ENCODE measurements at places on chromosomes 5 and 9. TPM values are rescaled to one million over a fixed set of nuclear protein-coding genes. Genes with fewer than 3 reads are reported as not detected.

GRCh38 chr9:125235804-125236519 lies 5.2 kb downstream of the HSPA5 start:
- H3K27ac ChIP-seq: no peak overlapping the region
- DNase-seq: no peak
- no peaks in the 10 kb centered on the region for H3K27me3 ChIP-seq
- H3K4me1 ChIP-seq: peaks cover 56% of the 10 kb centered on the region

GRCh38 chr5:104942735-104943134 lies 1380.1 kb upstream of the NUDT12 start:
- no peak overlapping the region for H3K27ac ChIP-seq
- no peak for DNase-seq
- no peak overlapping the region for H3K4me3 ChIP-seq
- no peaks in the 10 kb centered on the region for H3K4me1 ChIP-seq
- no peaks in the 10 kb centered on the region for H3K36me3 ChIP-seq
- no peaks in the 10 kb centered on the region for H3K27me3 ChIP-seq

DNA sequence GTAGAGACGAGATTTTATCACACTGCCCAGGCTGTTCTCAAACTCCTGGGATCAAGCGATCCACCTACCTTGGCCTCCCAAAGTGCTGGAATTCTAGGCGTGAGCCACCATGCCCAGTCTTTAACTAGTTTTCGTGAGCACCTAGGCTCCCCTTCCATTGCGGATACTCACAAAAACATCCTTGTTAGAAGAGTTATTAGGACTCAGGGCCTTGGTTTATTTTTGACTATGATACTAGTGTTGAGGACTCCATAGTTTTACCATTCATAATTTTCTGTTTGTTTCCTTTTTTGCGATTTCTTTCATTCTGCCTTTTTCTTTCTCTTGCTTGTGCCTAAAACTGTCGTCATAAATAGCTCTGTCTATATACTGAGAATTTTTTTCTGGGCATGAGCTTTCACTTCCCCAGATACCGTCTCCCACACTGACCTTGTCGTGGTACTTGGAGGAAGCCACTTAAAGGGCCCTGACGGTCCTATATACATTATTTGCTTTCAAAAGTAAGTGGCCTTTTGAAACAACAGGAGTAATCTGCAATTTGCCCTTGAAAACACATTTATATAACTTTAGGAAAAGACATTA lies 5.2 kb downstream of the F2R start:
- H3K27ac ChIP-seq: no peak overlapping the region
- no peaks in the 10 kb centered on the region for H3K36me3 ChIP-seq
- no peak for DNase-seq
- peaks cover 14% of the 10 kb centered on the region for H3K27me3 ChIP-seq
- H3K4me1 ChIP-seq: peaks cover 21% of the 10 kb centered on the region

The LRRC19 gene
- total RNA-seq: 0.27 TPM

DNA sequence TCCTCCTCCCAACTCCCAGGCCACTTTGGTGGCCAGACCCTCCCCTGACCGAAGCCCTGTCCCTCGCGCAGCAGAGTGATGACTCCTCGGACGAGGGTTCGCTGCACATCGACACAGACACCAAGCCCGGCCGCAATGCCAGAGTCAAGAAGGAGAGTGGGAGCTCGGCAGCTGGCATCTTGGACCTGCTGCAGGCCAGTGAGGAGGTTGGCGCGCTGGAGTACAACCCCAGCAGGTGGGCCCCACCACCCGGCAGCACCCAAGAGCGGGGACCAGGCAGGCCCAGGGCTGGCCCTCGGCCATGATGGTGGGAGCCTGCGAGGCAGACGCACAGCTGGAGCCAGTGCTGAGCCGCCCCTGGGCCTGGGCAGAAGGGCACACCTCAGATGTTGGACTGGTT lies 90.6 kb downstream of the PHF2 start:
- H3K27me3 ChIP-seq: no peaks in the 10 kb centered on the region
- H3K27ac ChIP-seq: no peak overlapping the region
- H3K4me1 ChIP-seq: no peaks in the 10 kb centered on the region
- no peak overlapping the region for H3K4me3 ChIP-seq
- DNase-seq: peak; percentile 42

Measured in lower lobe of right lung (tissue), 2 donors.